HL-60 (cell line): ENCODE measurements at places on chromosomes 4 and X.
A peak's percentile ranks its signal among the peaks of the same experiment; 100 is the strongest.

GRCh38 chr4:77652237-77652897 lies 46.7 kb downstream of the CXCL13 start:
- DNase-seq, result no peak

GRCh38 chr4:98363431-98363830 lies 102.2 kb downstream of the RAP1GDS1 start:
- DNase-seq, result no peak

DNA sequence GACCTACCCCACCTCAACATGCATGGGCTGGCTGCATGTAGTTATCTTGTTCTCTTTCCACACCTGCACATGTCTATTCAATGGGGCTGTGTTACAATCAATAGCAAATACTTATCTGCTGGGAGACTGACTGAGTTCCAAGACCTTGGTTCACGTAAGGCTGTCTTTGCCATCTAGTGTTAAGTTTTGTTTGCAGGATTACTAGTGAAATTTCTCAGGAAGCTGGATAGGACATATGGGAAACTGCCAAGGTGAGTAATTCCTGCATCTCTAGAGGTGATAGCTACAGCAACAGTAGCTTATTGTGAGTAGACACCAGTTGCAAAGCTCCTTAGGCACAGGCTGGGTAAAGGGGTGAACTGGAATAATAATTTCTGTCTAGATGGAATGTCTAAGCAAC lies 177.5 kb downstream of the ENOX2 start:
- no peak for DNase-seq

DNA sequence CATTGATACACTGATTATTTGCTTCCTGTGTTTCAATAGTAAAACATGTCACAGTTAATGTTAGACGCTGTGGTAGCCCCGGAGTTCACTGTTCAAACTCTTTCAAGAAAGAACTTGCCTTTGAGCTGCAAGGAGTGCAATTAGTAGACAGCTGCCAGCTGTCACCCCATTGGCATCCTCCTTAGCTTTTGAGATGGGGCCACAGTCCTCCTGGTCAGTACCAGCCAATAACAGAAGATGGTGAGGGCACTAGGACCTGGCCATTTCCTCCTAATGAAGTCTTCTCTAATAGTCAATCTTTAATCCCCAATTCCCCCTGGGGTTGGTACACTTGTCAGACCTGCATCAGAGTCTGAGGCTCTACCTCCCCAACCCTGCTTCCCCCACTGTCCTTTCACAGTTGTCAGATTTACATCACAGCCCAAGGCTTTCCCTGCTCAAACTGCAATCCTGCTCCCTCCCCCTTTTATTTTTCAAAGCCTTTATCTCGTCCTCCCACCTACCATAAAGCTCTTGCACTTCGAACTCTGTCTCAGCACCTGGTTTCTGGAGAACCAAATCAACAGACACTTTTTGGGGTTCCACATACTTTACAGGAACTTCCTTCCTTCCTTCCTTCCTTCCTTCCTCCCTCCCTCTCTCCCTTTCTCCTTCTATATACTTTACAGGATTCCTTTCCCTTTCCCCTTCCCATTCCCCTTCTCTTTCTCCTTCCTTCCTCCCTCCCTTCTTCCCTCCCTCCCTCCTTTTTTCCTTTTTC lies 182.0 kb downstream of the RASL11B start:
- DNase-seq, result no peak

DNA sequence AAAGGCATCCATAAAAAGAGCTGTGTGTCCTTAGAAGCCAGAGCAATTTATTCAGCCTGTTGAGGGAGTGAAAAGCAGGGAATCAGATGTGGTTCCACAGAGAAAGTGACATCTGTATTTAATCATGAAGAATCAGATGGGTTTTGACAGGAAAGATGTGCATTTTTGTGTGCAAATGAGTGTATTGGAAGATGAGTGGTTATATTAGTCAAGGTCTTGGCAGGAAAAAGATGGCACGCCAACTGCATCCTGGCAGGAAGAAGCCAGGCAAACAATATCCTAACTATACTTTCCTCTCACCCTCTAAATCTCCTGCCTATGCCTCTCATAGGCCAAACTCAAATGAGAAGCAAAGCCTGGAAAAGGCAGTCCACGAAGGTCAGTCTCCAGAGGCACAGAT lies 59.1 kb downstream of the SCFD2 start:
- no peak for DNase-seq

- no peak for DNase-seq
Observed at GRCh38 chr4:148778980-148779675, 336.9 kb upstream of the NR3C2 start.

GRCh38 chrX:15976396-15976795 lies 121.8 kb upstream of the AP1S2 start:
- DNase-seq, result peak; percentile 41

DNA sequence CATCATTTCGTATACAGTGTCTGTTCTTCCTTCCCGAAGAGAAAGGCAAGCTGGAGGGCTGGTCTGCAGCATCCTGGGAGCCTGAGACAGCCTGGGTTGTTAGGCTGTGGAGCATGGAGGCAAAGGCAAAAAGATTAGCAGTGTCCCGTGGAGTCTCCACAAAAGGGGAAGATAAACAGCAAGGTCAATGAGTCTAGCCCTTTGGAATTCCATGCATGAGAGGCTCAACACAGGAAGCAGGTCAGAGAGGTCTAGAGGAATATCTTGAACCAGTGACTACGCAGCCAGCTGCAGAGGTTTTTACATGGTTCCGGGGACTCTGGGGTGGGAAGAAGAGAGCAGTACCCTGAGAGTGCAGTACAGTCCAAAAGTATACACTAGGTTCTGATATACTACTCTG lies 12.2 kb upstream of the MCF2 start:
- no peak for DNase-seq

GRCh38 chr4:37802068-37802666 lies 24.3 kb upstream of the PGM2 start:
- peak; percentile 35 for DNase-seq

DNA sequence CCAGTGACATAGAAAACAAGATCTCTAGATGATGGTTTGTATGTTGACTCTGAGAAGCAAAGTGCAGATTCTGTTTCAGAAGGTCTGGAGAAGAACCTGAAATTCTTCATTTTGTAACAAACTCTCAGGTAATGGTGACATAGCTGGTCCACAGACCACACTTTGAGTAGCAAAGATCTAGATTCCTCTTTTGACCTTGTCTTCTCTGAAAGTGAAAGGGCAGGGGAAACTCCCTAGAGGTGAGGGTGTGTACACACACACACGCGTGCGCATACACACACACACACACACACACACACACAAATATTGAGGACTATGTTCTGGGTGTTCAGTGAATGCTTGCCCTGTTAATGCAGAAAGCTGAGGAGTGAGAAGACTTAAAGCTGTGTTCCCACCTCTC lies 110.1 kb downstream of the NHSL2 start:
- DNase-seq, result no peak

- DNase-seq, result no peak
Observed at GRCh38 chr4:135197641-135198040, 996.1 kb upstream of the PABPC4L start.

DNA sequence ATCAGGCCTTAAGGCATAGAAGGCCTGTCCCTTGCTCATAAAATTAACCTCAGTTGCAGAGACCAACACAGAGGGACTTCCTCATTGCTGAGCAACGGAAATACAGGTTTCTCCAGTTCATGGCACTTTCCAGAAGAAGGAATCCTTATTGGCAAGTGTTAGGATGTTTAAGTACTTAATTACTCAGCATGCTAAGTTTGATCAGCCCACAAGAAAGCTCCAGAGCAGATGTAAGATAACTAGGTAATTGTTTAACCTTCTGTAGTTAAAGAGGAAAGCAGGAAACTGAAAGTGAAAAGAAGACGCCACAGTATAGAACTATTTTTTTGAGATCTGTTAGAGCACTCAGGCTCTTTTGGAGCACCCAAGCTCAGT lies 33.5 kb downstream of the SMS start:
- no peak for DNase-seq

GRCh38 chrX:119887721-119888425 lies 7.8 kb upstream of the AKAP14 start:
- DNase-seq, result peak; percentile 17

GRCh38 chrX:7343181-7343580 lies 195.2 kb upstream of the PUDP start:
- DNase-seq, result no peak

DNA sequence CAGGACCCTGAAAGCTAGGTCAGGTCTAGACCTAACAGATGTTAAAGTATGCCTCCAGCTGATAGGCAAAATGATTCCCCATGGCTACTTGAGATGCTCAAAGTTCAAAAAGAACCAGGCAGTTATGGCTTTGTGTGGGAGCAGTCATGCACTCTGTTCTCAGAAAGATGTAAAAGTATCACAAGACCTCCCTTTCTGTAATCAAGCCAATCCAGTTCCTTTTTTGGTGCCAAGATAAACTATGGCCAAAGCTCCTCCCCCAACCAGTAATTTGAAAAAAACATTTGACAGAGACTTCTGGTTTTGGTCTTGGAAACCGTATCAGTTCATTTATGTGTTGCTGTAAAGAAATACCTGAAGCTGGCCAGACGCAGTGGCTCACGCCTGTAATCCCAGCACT lies 340.9 kb downstream of the CHIC1 start:
- no peak for DNase-seq

DNA sequence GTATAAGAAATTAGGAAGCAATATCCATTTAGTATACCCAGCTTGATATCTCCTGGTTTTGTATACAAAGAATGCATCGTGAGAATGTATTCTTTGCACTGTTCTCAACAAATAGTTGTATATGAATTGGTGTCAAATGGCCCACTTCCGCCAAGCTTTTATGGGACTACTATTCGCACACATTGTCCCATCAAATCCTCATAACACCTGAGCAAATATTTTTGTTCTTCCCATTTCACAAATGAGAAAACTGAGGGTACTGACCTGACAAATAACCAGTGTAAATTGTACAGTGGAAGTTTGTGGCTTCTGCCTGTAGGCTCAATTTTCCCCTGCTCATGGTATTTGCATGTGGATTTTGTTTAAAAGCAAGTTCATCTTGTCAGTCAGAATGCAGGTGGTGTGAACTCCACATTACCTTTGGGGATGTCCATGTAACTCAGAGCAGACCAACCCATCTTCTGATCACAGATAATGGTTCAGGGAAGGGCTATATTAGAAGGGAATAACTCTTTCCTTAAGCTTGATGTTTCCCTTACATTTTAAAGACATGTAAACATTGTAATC lies 51.5 kb upstream of the FAM241A start:
- no peak for DNase-seq

DNA sequence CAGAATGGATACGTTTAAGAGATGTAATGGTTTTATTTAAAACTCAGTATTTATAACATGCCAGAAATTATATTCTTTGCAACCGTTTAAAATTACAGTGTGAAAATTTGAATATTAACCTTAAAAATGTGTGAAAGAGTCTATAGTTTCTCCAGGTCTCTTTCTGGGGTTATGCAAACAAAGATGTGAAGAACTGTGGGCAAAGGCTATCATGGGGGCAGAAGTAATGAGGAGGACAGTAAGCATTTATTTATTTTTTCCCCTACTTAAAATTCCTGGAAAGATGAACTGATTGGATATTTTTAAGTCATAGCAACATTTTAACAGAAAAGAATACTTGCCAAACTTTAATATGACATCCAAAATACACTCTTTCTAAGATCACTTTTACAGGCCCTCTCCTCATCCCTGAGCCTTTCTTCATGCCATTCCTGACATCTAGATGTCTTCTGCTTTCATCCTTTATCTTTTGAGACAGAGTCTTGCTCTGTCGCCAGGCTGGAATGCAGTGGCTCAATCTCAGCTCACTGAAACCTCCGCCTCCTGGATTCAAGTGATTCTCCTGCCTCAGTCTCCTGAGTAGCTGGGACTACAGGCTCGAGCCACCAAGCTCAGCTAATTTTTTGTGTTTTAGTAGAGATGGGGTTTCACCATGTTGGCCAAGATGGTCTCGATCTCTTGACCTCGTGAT lies 46.1 kb downstream of the TMEM131L start:
- DNase-seq, result no peak

DNA sequence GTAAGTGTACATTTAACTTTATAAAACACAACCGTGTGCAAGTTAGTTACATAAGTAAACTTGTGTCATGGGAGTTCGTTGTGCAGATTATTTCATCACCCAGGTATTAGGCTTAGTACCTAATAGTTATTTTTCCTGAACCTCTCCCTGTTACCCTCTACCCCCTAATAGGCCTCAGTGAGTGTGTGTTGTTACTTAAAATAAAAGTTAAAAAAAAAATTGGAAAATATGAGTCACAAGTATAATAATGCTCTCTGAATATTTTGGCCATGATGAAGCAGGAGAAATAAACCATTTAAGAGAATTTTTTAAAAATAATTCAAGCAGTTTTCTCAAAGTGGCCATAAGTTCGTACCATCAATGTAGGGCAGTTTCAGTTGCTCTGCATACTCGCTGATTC lies 105.1 kb upstream of the GRID2 start:
- DNase-seq, result no peak

GRCh38 chrX:136827026-136827425 lies 46.3 kb upstream of the ARHGEF6 start:
- no peak for DNase-seq

- DNase-seq, result no peak
Observed at GRCh38 chr4:3387154-3387942, 54.4 kb upstream of the HGFAC start.

DNA sequence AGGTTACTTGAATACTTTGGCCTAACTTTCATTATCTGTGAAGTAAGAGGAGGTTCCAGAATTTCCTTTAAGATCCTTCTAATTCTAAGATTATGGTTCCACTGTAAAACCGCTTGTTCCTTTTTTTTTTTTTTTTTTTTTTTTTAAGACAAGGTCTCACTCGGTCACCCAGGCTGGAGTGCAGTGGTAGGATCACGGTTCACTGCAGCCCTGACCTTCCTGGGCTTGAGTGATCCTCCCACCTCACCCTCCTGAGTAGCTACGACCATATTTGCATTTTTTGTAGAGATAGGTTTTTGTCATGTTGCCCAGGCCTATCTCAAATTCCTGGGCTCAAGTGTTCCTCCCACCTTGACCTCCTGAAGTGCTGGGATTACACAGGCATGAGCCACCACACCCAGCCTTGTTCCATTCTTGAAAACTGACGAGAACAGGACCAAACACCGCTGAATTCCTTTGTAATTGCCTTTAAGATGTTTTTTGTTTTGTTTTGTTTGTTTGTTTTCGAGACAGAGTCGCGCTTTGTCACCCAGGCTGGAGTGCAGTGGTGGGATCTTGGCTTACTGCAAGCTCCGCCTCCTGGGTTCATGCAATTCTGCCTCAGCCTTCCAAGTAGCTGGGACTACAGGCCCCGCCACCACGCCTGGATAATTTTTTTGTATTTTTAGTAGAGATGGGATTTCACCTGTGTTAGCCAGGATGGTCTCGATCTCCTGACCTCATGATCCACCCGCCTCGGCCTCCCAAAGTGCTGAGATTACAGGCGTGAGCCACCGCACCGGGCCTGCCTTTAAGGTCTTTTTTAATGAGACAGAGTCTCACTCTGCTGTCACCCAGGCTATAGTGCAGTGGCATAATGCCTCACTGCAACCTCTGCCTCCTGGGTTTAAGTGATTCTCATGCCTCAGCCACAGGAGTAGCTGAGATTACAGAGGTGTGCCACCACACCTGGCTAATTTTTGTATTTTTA lies 6.8 kb downstream of the PDS5A start:
- no peak for DNase-seq

DNA sequence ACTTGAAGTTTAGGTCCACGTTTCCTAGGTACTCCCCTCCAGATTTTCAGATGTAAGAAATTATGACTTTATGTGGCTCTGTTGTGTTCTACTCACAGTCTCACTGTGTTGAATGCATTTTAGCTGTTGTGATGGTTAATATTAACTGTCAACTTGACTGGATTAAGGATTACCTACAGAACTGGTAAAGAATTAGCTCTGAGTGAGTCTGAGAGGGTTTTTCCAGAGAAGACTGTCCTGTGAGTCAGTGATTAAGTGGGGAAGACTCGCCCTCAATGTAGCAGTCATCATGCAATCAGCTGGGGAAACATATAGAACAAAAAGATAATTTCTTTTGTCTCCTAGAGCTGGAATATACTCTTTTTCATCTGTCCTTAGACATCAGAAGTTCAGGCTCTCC lies 493.4 kb downstream of the ACTRT1 start:
- no peak for DNase-seq
